Posterior vena cava (tissue), 2 donors: ENCODE measurements at places on chromosomes 4 and X. TPM values are rescaled to one million over a fixed set of nuclear protein-coding genes. Genes with fewer than 3 reads are reported as not detected.

The SMIM10L2A gene
- total RNA-seq, result 0.33 TPM

The TCEAL4 gene
- total RNA-seq, result 197 TPM

The PTCHD1 gene
- total RNA-seq, result 23.4 TPM

The HS3ST1 gene
- 5.4 TPM for total RNA-seq

The RIPPLY1 gene
- total RNA-seq, result 0.57 TPM

The ITGB1BP2 gene
- total RNA-seq, result 9.3 TPM

The PALLD gene
- total RNA-seq, result 649 TPM

The CXCL3 gene
- 3.9 TPM for total RNA-seq

The SSX4B gene
- not detected for total RNA-seq

The SATL1 gene
- not detected for total RNA-seq

The ADGRG2 gene
- total RNA-seq, result 1.0 TPM

The HSFX3 gene
- not detected for total RNA-seq

The PPP2R2C gene
- total RNA-seq, result 18.3 TPM

The C4orf51 gene
- total RNA-seq, result not detected

The IL2RG gene
- 4.8 TPM for total RNA-seq

The CWH43 gene
- total RNA-seq, result not detected

The TKTL1 gene
- total RNA-seq, result 0.46 TPM

The DCAF8L2 gene
- not detected for total RNA-seq
